SW480 (cell line): ENCODE measurements at places on chromosomes 2 and 18.

GRCh38 chr18:54284535-54284934 is 15.2 kb downstream of the POLI start:
- no peak for DNase-seq

DNA sequence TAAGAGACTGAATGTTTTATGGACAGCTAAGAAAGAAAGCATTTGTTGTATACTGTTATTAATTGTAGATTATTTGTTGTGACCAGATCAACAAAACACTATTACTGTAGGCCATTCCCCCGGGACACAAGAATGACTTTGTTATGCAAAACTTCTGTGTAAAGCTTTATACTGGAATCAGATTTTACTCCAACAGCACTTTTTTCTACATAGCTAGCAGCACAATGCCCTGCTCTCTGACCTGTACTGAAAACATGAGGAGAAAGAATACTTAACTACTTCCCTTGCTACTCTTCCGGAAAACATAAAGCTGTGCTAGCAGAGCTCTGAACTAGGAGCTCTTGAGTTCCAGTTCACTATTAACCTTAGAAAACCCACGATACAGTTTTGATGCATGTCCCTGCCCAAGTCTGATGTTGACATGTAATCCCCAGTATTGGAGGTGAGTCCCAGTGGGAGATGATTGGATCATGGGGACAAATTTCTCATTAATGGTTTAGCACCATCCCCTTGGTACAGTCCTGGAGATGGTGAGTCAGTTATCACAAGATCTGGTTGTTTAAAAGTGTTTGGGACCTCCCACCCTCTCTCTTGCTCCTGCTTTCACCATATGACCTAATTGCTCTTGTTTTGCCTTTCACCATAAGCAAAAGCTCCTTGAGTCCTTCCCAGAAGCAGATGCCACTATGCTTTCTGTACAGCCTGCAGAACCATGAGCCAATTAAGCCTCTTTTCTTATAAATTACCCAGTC is 601.1 kb upstream of the PIK3C3 start:
- DNase-seq: no peak

- DNase-seq: no peak
Observed at GRCh38 chr2:25623361-25623760, 50.0 kb downstream of the DTNB start.

GRCh38 chr2:64338910-64339500 is 115.0 kb upstream of the LGALSL start:
- peak; percentile 78 for DNase-seq

GRCh38 chr2:105812180-105813044 is 67.7 kb downstream of the NCK2 start:
- DNase-seq: no peak

- no peak for DNase-seq
Observed at GRCh38 chr2:208466920-208467298, 60.3 kb downstream of the PTH2R start.

- peak; percentile 62 for DNase-seq
Observed at GRCh38 chr2:38535744-38536506, 66.8 kb downstream of the HNRNPLL start.

DNA sequence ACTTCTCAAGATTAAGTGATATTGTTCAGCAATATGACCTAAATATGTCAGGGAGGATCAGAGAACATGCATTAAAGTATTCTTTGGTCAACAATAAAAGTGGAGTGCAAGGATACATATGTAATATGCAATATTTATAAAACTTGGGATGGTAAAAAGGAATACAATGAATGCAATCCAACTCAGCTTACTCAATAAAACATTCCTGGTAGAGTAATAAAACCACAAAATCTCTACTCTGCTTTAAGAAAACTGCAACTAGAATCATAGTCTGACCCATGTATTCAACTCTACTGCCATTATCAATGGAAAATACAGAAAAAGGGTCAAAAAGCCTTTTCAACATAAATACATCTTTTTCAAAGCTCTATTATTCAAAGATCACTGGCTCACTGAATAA is 11.6 kb downstream of the IRS1 start:
- DNase-seq: no peak

DNA sequence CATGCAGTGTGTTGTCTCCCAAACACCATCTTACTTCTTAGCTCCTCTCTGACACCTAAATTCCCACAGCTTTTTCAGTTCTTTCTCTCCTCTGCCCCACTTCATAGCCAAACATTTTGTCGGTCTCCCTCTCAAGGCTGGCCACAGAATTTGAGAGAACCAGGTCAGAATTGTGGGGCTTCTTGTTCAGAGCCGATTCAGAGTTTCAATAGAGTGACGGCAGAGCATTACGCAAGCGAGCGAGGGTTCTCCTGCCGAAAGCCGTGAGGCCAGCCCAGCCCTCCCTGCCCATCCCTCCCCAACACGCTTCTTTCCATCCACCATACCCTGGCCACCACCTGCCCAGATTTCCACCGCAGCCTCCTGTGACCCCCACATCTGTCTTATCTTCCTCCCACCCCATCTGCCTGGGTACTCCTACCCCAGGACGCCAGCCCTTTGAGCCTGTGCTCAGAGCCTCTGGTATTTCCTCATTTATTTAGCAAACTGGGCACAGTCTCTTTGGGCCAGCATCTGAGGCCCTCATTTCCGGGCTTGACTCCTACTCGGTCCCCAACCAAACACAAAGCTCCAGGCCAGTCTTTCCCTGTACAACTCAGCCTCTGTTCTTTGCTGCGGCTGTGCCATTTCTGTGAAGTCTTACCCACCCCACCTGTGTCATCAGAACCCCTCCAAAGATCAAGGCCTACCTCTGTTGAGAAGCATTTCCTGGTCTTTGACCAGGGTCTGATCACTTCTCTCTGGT is 70.0 kb upstream of the MAP4K4 start:
- no peak for DNase-seq

- DNase-seq: peak; percentile 48
Observed at GRCh38 chr2:10900216-10901109, 11.3 kb upstream of the KCNF1 start.

DNA sequence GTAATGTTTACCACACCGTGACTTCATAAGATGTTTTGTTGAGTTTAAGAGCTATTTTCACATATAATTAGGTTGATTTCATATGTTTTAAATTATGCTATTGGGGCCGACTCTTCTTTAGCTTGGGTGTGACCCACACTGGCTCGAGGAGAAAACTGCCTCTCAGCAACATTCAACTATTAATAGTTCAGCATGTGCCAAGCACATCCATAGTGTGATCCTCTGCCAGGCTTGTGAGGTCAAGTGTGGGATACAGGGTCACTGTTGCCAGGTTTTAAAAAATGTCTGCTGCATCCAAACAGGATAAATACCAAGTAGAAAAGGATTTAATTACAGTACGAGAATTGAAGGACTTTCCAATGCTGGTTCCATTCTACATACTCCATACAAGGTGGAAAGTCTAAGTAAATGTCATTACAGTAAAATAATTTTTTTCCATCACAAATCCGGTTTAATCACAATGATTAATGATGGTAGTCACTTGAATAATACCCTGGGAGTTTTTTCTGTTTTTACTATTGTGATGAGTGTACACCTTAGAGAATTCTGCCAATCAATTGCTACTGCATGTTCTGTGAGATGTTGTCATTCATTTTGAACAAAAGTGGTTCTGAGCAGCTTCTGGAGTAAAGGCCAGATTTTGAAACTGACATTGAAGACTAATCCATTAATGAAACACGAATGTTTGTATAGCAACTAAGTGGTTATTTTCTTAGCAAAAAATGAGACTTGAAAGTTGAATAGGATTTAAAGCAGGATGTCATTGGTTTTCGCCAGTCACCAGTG is 84.5 kb downstream of the ABI2 start:
- no peak for DNase-seq

- DNase-seq: no peak
Observed at GRCh38 chr2:170313992-170314348, 136.0 kb downstream of the MYO3B start.

- no peak for DNase-seq
Observed at GRCh38 chr18:11655606-11655932, 33.5 kb upstream of the GNAL start.

- no peak for DNase-seq
Observed at GRCh38 chr2:203730883-203731282, 24.4 kb downstream of the CD28 start.

GRCh38 chr2:118457951-118458350 is 369.7 kb downstream of the INSIG2 start:
- no peak for DNase-seq

- DNase-seq: no peak
Observed at GRCh38 chr2:135043345-135043744, 3.9 kb downstream of the MAP3K19 start.

DNA sequence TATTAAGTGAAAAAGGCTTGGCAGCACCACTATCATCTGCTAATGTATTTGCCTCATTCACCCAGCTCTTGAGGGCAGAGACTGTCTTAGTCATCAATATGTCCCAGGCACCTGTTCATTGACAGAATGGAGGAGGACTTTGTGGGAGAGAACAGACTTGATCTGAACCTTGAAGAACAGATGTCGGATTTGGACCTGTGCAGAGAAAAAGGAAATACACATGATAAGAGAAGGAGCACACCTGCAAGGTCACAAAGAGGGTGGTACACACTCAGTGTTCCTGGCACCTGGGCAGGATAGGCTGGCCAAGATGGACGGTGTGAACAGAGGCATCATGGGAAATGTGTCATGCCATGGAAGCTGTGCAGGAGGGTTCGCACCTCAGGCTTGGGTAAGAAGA is 7.4 kb upstream of the MGAT4A start:
- DNase-seq: no peak

DNA sequence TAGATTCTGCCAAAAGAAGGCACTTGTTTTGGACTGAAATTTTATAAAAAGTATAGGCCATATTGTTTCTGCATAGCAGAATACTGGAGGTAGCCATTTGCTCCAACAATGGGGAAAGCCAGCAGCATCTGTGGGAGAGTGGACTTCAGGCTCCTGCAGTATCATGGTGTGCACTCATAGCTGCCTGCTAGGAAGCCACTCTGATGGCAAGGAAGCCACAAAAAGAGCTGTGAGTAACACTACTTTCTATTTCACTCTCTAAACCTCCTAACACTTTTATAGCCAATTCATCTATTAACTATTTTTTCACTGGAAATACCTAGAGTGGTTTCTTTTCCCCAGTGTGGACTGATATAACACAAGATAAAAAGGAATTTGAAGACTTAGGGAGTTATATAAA is 144.4 kb upstream of the KCNJ3 start:
- DNase-seq: no peak

GRCh38 chr2:241821460-241822263 is 12.7 kb downstream of the NEU4 start:
- no peak for DNase-seq

DNA sequence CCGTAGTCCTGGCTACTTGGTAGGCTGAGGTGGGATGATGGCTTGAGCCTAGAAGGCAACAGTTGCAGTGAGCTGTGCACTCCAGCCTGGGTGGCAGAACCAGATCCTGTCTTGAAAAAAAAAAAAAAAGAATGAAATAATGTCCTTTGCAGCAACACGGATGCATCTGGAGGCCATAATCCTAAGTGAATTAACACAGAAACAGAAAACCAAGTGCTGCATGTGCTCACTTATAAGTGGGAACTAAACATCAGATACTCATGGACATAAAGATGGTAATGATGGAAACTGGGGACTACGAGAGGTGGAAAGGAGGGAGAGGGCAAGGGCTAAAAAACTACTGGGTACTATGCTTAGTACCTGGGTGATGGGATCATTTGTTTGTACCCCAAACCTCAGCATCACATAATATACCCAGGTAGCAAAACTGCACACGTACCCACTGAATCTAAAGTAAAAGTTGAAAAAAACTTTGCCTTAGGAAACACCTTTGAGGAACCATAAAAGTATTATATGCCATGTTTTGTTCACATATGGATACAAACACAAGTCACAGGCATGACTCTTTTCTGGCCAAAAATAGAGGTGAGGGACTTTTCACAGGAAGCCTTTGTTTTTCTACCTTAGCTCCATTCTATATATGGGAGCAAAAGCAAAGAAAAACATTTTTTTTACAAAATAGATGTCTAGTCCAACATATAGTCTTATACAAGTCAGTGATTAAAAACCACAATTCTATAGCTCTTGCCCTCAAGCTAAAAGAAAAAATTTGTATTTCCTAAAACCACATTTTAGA is 36.6 kb downstream of the GPR155 start:
- no peak for DNase-seq

DNA sequence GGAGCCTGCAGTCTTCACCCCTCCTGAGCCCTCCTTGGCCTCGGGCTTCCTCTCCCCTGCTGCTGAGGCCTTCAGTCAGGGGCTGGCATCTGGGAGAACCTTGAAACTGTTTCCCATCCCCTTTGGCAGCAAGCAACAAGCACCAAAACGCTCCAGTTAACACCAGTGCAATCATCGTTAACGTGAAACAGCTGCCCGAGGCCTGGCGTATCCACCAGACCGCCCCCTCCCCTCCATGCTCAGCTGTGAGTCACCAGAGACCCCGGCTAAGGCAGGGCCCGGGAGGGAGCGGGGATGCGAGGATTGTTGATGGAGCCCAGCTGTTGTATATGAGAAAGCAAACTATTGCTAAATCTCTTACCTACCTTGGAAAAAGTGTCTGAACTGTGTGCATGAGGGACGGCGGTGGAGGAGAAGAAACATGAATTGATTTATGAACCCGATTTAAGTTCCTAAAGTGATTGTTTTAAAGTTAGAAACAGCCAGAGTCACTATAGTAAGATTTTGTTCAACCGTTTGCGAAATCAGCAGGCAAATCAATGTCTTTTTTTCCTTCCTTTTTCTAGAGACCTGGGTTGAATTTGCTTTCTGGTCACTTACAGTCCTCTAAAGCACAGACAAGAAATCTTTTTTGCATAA is 5.2 kb downstream of the ZFP36L2 start:
- DNase-seq: no peak

DNA sequence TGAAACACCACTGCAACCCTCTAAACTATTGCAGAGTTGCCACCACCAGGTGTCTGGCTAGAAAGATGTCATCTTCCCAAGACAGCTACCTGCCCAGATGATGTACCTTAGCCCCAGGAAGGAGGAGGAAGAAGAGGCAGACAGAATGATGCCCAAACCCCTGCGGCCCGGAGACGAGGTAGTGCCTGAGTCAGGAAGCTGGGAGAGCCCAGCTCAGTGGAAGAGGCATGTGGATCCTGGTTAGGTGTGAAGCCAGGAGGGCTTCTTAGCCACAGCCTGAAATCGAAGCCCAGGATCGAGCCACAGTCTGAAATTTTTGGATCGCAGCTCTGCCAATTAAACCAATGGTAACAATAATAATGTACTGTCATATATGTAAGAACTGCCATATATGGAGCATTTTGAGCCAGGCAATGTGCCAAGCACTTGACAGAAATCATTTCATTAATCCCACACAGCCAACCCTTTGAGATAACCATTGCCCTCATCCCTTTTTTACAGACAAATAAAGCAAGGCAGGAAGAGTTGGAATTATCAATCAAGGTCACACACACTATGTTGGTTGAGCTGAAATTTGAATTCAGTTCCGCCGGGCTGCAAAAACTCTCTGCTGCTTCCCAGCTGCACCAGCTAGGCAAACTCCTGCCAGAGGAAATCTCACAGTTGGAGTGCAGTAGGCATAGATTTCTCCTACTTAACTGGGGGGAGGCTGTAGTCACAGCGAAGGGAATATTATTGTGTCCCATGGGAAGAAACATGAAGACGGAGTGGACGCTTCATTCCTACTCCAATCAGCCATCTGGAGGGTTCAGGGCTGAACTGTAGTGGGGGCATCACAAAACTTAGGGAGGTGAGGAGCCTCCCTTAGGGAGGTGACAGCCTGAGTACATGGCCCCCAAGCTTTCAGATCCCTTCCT is 19.4 kb upstream of the CYP1B1 start:
- no peak for DNase-seq
